ENCODE measurements at places on chromosomes 11 and 22. TPM values are rescaled to one million over a fixed set of nuclear protein-coding genes. Genes with fewer than 3 reads are reported as not detected.

DNA sequence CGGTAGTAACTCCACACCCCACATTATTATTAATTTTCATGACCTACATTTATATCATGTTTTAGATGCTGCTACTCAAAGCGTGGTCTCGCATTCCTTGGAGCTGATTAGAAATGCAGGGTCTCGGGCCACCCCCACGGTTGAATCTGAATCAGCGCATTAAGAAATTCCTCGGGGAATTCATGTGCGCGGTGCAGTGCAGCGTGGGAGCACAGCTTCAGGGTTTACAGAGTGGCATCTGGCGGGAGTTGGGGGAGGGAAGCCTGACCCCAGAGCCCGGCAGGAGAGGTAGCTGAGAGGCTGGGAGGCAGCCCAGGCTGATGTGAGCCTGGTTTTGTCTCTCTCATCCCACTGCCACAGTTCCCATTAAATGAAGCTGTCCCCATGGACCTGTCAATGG lies 48.1 kb upstream of the DAGLA start:
- no peak for DNase-seq

- DNase-seq: no peak
These were observed 501.3 kb downstream of the BUD13 start for GRCh38 chr11:116271479-116271878.

DNA sequence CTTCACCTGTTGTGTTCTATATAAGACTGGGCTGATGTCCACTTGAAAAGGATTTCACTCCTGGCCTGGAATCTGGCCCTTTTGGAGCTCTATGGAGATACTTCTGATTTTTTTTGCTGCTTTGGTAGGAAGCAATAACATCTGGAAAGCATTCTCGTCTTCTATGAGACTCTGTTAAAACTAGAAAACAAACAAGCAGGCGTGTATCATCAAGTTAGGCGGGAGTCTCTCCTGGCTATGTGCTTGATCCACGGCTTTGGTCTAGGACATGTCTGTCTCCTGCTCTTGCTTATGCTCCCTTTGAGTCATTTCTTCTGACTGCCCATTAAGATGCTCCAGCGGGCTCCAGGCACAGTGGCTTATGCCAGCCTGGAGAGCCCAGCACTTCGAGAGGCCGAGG lies 121.4 kb upstream of the TTC12 start:
- DNase-seq: peak; percentile 83

- no peak for DNase-seq
These were observed 61.8 kb downstream of the UBASH3B start for GRCh38 chr11:122717264-122717867.

The SLC22A6 gene
- not detected for polyA plus RNA-seq

The MYRF gene
- polyA plus RNA-seq: 0.83 TPM

Data from muscle of back (tissue), 13 donors.